A549 treated with DMSO at 1 μM for 4 hours (cell line): ENCODE measurements at places on chromosomes 6 and 20. TPM values are rescaled to one million over a fixed set of nuclear protein-coding genes. Genes with fewer than 3 reads are reported as not detected.

Gene GSTA1
- total RNA-seq, result not detected in 5 replicates

Gene GJA10
- total RNA-seq, result not detected in 5 replicates

Gene FHL5
- total RNA-seq, result not detected in 5 replicates

Gene PSORS1C1
- total RNA-seq, result 3.1 to 5.8 TPM (median 5.5 TPM) in 5 replicates

Gene MOG
- not detected in 5 replicates for total RNA-seq

Gene TBXT
- total RNA-seq, result not detected in 5 replicates

Gene XKR7
- 0.01 to 0.04 TPM (median 0.02 TPM) in 5 replicates for total RNA-seq

Gene C20orf202
- 0.05 TPM in 1 of 5 replicates, not detected in the others for total RNA-seq

Gene TSHZ2
- not detected in 5 replicates for total RNA-seq

Gene AVP
- not detected in 5 replicates for total RNA-seq

Gene DUSP15
- 0.61 to 1.5 TPM (median 0.91 TPM) in 5 replicates for total RNA-seq

Gene KIF25
- 0.06 to 0.07 TPM in 2 of 5 replicates, not detected in the others for total RNA-seq

Gene COL19A1
- not detected in 5 replicates for total RNA-seq

Gene PNPLA1
- 0.03 TPM in 1 of 5 replicates, not detected in the others for total RNA-seq

Gene NRN1
- total RNA-seq, result 0.76 to 1.3 TPM (median 1.1 TPM) in 5 replicates

Gene PERP
- total RNA-seq, result 72.9 to 96.8 TPM (median 87.9 TPM) in 5 replicates

Gene SNX3
- 72.8 to 118 TPM (median 114 TPM) in 5 replicates for total RNA-seq
